NCI-H1105 (cell line): ENCODE measurements at places on chromosomes 6 and 20.
A peak's percentile ranks its signal among the peaks of the same experiment; 100 is the strongest.

DNA sequence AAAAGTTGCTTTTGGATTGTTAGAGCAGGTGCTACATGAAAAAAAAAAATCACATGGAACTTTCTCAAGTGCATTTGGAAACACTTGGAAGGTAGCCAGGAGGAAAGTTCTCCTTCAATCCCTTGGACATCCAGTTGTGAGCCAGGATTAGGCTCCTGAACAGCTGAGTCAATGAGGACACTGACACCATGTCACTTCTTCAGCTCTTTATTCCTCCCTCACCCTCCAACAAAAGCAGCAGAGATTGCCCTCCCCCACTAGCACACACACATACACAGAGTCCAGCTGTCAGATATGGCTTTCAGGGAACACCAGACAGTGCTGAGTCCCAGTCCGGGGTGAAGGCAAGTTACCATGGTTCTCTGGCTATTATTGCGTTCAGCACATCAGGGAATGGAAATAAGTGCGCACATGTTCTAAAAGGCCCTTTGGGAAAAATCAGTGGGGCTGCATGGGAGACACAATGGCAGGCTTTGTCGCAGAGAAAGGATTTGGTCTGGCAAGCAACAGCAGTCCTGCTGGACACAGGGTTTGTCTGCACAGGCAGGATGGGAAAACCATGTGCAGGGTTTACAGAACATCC, 124.7 kb upstream of the MARCKS start:
- DNase-seq = peak; percentile 88

DNA sequence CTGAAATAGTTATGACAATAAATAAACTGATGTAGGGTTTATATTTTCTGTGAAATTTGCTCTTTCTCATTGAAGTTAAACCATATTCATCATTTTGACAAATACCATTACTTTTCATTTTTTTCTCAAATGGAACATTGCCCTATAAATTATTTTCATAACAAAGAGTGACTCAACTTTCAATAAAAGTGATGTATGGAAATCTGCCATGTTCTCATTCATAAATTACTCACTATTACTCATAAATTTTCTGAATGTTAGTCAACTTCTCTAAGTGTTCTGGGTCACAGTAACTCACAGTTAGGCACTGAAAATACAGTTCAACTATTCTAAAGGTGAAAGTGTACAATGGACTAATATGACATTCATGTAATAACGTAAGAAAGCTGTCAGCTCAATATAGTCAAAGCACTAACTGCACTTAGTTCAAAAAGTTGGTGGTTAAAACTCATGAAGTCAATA, 19.0 kb upstream of the STX11 start:
- DNase-seq = no peak

GRCh38 chr6:134425513-134425912, 107.6 kb upstream of the SGK1 start:
- no peak for DNase-seq

DNA sequence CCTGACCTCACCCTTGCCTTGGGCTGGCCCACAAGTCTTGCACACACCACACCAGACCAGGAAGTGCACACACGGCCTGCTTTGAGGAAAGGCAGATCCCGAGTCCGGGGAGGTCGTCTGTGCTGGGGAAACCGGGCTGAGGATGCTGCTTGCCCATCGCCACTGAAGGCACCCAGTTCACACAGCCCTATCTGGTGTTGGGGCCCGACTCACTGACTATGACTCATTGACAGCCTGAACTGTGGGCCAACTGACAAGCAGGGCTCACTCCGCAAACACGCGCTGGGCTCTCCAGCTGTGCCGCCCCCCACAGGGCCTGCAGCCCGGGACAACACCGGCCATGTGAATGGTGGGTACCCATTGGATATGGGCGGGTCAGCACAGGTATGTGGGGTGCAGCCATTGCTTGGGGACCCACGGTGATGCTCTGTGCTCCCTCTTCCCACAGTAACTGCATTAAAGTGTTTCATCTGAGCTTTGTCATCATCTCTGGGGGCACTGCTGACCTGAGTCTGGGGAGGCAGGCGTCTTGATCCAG, 1.6 kb downstream of the SAMD10 start:
- DNase-seq = no peak

DNA sequence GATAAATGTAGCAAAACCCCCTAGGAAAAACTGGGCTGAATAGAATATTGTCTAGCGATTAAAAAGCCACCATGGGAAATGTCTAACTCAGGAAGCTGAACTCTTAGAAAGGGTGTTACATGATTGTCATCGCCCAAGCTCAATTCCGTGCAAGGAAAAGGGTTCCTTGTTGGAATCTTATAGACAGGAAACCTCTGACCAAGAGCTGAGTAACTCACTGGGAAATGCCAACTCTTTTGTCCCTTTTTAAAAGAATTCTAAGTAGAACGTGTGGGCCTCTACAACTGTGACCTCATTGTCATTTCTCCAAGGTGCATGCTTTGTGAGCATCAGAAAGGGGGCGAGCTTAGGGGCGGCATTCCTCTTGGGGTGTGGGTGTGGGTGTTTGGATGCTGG, 88.1 kb downstream of the SYNJ2 start:
- DNase-seq = no peak

- DNase-seq = peak; percentile 78
These were observed 128.5 kb upstream of the CDYL start for GRCh38 chr6:4647414-4648365.

DNA sequence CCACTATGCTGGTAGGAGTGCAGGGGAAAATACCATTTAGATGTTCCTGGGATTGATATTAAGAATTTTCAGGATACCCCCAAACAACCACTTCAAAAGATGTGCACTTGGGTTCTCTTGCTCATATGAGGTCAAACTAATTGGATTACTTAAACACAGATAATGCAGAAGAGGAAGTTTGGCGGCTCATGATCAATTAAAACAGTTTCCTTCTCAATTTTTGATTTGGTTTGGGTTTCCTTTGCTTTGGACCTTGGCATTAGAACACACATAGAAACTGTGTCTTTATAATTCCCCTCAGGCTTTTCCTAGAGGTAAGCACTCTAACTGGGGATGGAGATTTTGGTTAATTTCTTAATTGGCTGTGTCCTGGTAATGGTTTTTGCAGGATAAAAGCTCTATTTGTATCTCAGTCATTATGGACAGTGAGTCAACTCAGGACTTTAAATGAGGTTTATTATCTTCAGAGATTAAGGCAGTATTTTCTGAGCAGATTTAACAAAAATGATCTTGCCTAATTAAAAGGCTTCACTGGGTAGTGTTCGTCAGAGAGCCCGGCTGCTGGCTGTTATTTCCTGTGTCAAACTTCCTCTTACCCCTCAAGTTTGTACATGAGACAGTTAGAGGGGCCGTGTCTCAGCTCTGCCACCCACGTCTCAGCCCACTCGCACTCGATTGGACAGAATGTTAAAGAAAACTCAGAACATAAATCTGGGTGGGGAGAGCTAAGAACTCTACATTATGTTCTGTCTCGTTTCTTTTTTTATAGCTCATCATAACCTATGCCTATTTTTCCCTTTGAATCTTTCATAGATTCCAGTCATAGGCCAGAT, 50.3 kb upstream of the PREP start:
- DNase-seq = no peak
